Stimulated activated CD8-positive, alpha-beta memory T cell treated with anti-CD3 and anti-CD28 coated beads, Interleukin-4, amount 100 ng/mL, for 48 hours (primary cell): ENCODE measurements at places on chromosomes 7 and 10.

DNA sequence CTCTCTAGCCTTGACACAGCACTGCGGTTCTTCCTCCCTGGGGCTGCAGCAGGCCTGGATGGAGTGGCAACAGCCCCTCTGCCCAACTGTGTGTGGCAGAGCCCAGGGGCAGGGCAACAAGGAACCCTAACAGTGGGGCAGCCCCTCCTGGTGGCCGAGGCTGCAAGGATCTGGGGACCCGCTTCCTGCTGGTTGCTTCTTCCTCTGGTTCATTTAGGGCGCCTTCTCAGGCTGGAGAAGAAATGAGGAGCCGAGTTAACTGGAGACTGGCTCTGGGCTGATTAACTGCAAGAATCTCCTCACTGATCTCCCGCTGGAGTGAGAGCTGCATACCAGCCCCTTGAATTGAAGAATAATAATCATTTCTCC is 80.1 kb upstream of the EMX2 start:
- DNase-seq, result no peak

GRCh38 chr10:79420974-79421688 is 24.3 kb downstream of the ZCCHC24 start:
- DNase-seq, result no peak

DNA sequence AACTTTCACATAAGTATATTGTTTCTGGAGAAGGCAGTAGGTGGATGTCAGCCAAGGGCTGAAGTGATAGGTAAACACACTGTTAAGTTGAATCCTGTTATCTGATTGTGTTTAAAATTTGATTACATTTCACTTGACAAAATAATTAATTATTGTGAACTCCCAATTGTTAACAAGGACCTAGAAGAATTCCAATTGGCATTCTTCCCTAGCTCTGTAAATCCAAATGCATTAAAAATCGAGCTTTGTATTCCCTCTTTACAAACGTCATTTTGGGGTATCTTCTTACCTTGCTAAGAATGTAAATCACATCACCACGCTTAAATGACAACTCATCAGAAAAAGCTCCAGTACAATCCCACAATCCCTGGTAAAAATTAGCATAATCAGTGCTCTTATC is 179.9 kb downstream of the SKAP2 start:
- no peak for DNase-seq

- no peak for DNase-seq
These were observed 163.0 kb downstream of the CALN1 start for GRCh38 chr7:72249106-72249505.

DNA sequence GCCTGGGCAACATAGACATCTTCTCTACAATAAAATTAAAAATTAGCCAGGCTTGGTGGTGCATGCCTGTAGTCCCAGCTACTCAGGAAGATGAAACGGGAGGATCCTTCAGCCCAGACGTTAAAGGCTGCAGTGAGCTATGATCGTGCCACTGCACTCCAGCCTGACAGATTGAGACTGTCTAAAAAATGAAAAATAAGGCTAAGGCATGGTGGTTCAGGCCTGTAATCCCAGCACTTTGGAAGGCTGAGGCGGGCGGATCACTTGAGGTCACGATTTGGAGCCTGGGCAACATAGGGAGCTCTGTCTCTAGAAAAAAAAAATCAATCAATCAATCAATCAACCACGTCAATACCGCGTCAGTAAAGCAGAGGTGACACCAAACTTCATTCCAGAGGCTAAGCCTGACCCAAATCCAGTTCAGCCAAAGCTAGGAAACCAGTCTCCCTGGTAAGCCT is 31.1 kb downstream of the MRPS24 start:
- DNase-seq, result no peak

DNA sequence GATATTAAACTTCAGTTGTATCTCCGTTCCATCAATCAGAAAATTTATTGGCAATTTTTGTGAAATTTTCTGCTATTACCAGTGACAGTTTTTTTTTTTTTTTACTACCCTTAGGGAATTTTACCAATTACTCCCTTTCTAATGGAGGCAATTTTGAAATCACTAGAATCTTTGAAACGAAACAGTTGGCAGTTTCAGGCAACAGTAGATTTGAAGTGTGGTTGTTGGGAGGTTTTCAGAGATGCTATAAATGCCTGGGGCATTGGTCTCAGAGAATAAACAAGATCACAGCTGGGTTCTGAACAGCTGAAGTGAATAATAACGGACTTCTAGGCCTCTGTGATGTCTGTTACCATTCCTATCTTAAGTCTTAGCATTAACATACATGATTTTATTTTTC is 535.9 kb upstream of the POT1 start:
- DNase-seq, result no peak

DNA sequence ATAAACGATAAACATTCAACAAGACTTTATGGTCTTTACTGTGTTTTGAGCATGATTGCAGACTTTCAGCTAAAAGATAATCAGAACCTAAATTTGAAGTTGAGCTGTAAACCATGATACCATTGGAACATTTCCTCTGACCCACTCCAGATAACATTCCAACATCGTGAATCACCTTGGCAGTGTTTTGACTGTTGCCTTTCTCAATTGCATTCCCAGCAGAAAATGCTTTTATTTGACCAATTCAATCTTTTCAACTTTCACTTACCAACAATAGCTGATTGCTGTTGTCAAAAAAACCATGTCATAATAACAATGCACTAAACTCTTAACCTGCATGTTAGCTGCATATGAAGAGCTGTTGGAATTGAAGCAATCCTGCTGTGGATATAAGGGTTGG is 165.5 kb downstream of the MDFIC start:
- DNase-seq, result no peak

- DNase-seq, result peak; percentile 85
These were observed 274.9 kb upstream of the GALNT17 start for GRCh38 chr7:70856901-70857630.
